Retina (tissue), 1 donor: ENCODE measurements at places on chromosomes 7 and 10.

GRCh38 chr7:95871075-95871848 lies 98.9 kb downstream of the DYNC1I1 start:
- peak; percentile 57 for DNase-seq

GRCh38 chr7:24972991-24973390 lies 7.0 kb downstream of the OSBPL3 start:
- DNase-seq, result no peak

DNA sequence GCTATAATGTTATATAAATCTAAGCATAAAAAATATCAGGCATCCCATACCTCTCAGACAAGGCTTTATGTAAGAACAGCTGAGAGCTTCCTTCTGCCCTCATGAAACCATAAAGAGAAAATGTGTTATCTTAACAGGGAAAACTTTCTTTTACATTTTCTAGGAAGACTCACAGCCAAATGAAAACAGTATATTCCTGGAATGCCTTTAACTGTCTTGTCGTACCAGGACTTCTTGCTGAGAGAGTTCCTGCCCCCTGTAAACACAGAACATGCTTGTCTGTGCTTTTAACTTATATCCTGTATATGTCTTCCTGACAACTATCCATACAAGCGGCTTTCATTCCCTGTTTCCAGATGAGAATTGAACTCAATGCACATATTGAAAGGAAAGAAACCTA lies 64.8 kb upstream of the AHR start:
- no peak for DNase-seq

GRCh38 chr7:43888993-43889945 lies 17.1 kb downstream of the URGCP start:
- DNase-seq, result no peak

DNA sequence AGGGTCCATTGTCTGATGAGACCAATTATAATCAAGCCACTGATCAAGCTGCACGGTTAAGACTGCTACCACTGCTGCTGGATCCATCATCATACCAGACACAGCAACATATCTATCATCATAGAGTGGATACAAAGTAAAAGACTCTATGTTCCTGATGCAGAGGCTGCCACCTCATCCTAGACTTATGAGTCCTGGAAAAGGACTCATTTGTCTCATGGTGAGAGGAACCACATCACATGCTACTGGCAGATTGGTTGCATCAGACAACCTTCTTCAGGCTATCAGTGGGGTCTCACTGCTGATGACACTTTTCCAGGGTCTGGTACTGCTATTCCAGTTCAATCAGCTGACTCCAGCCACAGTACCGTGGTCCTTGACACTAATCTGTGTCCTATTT lies 79.0 kb downstream of the ABI1 start:
- no peak for DNase-seq

DNA sequence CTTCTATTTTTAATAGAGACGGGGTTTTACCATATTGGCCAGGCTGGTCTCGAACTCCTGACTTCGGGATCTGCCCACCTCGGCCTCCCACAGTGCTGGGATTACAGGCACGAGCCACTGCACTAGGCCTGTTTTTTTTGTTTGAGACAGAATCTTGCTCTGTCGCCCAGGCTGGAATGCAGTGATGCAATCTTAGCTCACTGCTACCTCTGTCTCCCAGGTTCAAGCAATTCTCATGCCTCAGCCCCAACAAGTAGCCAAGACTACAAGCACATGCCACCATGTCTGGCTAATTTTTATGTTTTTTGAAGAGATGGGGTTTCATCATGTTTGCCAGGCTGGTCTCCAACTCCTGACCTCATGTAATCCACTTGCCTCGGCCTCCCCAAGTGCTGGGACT lies 73.7 kb downstream of the TYW1B start:
- DNase-seq, result no peak

- DNase-seq, result no peak
Measured at GRCh38 chr7:90210981-90211380, 559 bp upstream of the STEAP2 start.

- no peak for DNase-seq
Measured at GRCh38 chr10:69329721-69330178, 51.5 kb downstream of the HK1 start.

GRCh38 chr7:47303014-47303694 lies 278.8 kb downstream of the TNS3 start:
- no peak for DNase-seq

DNA sequence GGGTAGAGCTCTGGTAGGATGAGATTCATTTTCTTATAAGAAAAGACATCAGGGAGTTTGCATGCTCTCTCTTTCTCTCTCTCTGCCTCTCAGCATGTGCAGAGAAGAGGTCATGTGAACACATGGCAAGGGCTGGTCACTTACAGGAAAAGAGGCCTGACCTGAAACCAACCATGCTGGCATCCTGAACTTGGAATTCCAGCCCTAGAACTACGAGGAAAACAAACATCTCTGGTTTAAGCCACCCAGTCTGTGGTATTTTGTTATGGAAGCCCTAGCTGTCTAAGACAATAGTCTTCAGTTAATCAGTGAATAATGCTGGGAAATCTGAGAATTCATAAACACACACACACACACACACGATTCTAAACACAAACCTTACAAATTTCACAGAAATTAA lies 1104.2 kb upstream of the LRRN3 start:
- DNase-seq, result no peak

DNA sequence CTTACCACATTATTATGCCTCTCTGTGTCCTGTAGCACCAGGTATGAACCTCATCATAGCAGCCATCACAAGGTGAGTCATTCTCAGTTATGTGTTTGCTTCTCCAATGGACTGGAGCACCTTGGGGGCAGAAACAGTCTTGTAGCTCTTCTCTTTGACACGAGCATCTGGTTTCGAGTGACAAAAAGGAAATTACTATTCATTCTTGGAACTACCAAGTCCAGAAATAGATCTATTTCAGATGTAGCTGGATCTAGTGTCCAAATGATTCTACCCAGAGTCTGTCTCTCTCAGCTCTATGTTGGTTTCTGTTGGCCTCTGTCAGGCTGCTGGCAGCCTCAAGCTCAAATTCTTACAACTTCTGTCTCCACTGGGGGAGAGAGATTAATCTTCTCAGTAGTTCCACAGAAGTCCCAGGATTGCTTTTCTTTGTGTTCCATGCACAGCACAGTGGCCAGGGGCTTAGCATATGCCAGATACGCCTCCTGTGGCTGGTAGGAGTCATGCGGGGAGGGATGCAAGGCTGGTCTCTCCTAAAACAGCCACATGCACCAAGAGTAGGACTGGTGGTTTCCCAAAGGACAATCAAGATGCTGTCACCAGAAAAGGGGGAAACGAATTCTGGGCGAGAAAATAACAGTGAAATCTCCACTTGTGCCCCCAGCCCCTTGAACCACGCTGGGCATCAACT lies 37.2 kb upstream of the PAPSS2 start:
- no peak for DNase-seq

DNA sequence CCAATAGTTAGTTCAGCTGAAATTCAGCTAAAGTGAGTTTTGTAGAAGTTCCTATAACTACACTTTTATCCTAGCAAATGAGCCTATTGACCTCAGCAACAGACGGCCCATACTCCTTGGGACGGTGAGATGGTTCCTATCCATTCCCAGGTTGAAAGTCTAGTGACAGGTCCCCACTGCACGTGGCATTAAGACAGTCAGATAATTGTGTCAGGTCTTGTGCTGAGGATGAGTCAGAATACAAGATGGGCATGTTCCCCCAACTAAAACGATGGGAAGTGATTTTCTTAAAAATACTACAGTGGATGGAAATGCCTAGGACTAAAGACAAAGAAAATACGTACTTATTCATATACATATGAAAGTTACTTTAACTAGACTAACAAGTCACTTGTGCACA lies 2.1 kb downstream of the CAV1 start:
- DNase-seq, result no peak

DNA sequence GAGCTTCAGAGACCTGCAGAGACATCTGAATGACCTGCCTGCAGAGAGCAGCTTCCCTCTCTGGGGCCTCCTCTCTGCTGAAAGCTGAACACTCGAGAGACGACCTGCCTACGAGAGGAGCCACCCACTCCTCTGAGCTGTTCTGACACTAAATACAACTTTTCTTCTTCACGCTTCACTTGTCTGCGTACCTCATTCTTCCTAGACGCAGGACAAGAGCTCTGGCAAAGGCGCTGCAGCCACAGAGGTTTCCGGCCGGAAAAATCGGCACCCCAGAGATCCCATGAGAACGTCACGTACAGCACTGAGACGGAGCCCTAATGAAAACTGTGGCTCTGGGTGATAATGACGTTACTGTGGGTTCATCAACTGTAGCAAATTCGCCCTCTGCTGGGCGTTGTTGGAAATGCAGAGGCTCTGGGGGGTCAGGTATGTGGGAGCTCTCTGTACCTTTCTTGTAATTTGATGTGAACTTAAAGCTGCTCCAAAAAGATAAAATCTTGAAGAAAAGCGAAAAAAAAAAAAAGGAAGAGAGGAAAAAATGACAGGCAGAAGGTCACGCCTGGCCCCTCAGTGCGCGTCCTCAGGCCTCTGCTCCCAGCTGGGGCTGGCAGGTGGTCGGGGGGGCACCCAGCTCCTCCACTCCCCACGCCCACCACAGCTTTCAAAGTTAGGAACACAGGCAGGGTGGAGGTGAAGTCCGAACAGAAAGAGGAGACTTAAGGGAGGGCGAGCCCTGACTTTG lies 120.7 kb downstream of the DYNC2I1 start:
- peak; percentile 65 for DNase-seq

DNA sequence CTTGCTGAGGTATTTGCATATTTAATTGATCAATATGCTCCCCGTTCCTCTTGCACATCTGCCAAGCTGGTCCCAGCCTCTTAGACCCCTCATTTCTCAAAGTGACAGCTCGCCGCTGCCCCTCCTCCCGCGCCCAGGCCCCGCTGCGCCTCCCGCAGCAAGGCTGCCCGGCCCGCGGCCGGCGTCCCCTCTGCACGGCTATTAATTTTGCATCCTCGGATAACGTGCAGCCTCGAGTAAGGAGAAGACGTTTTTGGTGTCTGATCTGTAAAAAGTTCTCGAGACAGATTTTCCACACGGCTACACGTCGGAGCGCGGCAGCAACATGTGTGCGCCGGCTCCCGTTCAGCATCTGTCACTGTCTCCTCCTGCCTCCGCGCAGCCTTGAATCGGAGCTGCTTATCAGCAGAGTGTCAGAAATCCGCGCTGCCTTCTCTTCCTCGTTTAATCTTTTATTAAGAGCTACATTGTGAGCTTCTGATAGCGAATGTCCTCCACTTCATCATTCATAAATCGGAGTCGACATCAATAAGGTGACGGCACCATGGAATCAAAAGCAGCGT lies 65.3 kb downstream of the EBF3 start:
- DNase-seq, result peak; percentile 65

GRCh38 chr7:93980744-93981479 lies 23.2 kb downstream of the BET1 start:
- DNase-seq, result no peak

- no peak for DNase-seq
Measured at GRCh38 chr7:45993621-45994020, 72.5 kb upstream of the IGFBP3 start.

GRCh38 chr10:104447331-104447730 lies 93.7 kb downstream of the CFAP58 start:
- DNase-seq, result no peak

GRCh38 chr7:2730846-2731770 lies 43.1 kb downstream of the AMZ1 start:
- DNase-seq, result no peak

DNA sequence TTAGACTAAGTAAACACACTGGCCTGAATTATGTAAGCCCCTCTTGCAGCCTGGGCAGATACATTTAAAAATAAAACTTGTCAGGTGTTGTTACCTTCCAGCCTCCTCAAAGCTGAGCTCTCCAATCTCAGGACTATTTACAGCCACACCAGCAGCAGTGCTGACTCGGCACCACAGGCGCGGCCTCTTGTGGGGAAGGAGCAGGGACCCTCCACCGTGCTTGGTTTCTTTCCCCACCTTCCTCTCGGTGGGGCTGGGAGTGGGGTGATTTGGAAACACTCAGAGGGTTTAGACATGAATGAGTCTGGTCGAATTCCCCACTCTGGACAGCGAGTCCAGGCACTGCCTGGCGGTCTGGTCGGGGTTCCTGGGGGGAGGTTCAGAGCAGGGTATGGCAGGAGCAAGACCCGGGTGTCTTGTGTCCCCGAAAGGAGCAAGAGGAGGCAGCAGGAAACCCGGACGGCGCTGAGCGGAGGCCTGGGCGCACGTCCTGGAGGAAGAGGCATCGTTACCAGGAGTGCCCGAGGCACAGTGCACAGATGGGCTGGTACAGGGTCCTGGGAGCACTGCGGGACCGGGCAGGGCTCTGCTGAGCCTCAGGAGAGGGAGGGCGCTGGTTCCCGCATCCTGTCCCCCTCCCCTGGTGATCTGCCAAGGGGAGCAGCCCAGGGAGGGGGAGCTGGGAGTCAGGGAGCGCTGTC lies 29.2 kb upstream of the CFAP46 start:
- peak; percentile 42 for DNase-seq

DNA sequence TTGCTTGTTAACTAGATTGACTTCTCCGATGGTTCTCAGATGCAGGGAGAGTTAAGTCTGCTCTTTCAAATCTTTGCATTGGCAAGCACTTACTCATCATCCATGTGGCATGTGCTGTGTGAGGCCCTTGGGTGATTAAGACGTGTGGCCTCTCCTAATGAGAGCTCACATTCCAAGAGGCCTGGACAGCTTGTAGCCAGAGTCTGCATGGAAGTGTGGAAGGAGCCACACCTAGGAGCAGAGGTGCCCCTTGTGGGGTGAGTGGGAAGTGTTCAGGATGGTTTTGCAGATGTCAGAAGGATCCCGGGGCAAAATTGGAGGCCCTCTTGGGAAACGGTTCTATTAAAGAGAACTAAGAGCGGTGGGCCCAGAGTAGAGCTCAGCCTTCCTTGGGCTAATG lies 225.9 kb downstream of the PAXIP1 start:
- DNase-seq, result no peak

DNA sequence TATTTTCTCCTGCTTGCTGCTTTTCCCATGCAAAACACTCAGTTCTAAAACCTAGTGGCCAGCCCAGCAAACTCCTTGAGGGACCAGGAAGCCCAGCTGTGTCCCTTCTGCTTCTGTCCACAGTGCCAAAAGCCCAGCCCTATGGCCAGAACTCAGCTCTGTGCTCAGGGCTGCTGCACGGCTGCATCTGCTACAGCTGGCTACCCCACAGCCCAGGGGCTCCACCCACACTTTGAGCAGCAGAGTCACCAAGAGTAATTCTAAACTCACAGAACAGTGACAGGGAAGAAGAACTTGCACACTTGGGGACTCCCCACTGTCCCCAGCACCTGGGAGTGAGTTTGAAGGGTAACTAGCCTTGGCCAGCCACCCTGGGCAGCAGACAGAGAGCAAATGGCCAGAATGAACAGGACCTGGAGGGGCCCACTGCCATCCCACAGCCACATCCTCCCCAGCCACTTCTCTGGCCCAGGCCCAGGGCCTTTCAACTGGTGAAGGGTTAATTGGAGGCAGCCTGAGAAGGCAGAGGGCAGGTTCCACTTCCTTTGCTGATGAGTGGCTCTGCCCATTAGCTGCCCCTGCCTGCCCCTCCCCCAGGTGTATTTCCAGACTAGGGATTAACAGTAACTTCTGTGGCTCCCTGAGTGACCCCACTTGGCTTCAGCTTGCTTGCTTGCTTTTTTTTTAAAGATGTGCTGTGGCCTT lies 28.1 kb upstream of the TRIM8 start:
- DNase-seq, result no peak

- DNase-seq, result no peak
Measured at GRCh38 chr10:22831586-22831985, 96.3 kb upstream of the ARMC3 start.
